ENCODE measurements at places on chromosomes 16 and 17. TPM values are rescaled to one million over a fixed set of nuclear protein-coding genes. Genes with fewer than 3 reads are reported as not detected.

The ASPHD1 gene
- total RNA-seq, result 2.0 TPM

The DLG4 gene
- 12.8 TPM for total RNA-seq

The CA4 gene
- total RNA-seq, result not detected

The KRT28 gene
- not detected for total RNA-seq

The KRT23 gene
- total RNA-seq, result not detected

The HNF1B gene
- 1.3 TPM for total RNA-seq

The COX10 gene
- total RNA-seq, result 28.3 TPM

The RMI2 gene
- total RNA-seq, result 10.9 TPM

The PROCA1 gene
- total RNA-seq, result 2.6 TPM

The CD300H gene
- not detected for total RNA-seq

The ATP1B2 gene
- not detected for total RNA-seq

The ALG1 gene
- 29.7 TPM for total RNA-seq

The CAVIN1 gene
- total RNA-seq, result not detected

The KRTAP4-1 gene
- total RNA-seq, result not detected

The HAP1 gene
- total RNA-seq, result 1.2 TPM

The ZNF594 gene
- 1.7 TPM for total RNA-seq

The TNS4 gene
- 127 TPM for total RNA-seq

The NLRC3 gene
- not detected for total RNA-seq

The HS3ST3B1 gene
- total RNA-seq, result 0.33 TPM

The KRTAP17-1 gene
- not detected for total RNA-seq

The ESRP2 gene
- 48.1 TPM for total RNA-seq

The KCNJ2 gene
- 0.36 TPM for total RNA-seq

The PMP22 gene
- total RNA-seq, result 51.0 TPM

The PPM1E gene
- not detected for total RNA-seq

The KRT33A gene
- total RNA-seq, result not detected

The B4GALNT2 gene
- total RNA-seq, result 0.29 TPM

The SLC13A2 gene
- total RNA-seq, result not detected

The BAHCC1 gene
- 9.9 TPM for total RNA-seq

The DHODH gene
- 11.1 TPM for total RNA-seq

The HEATR3 gene
- total RNA-seq, result 18.7 TPM

The SCIMP gene
- not detected for total RNA-seq

The TTLL6 gene
- 0.40 TPM for total RNA-seq

The TMC8 gene
- 4.6 TPM for total RNA-seq

The NPIPB6 gene
- total RNA-seq, result 0.17 TPM

The RNF151 gene
- total RNA-seq, result not detected

The KRT24 gene
- not detected for total RNA-seq

Data from PC-3 (cell line).